Glutamatergic neuron (in vitro differentiated cells): ENCODE measurements at places on chromosomes 3 and 15. TPM values are rescaled to one million over a fixed set of nuclear protein-coding genes. Genes with fewer than 3 reads are reported as not detected.

DNA sequence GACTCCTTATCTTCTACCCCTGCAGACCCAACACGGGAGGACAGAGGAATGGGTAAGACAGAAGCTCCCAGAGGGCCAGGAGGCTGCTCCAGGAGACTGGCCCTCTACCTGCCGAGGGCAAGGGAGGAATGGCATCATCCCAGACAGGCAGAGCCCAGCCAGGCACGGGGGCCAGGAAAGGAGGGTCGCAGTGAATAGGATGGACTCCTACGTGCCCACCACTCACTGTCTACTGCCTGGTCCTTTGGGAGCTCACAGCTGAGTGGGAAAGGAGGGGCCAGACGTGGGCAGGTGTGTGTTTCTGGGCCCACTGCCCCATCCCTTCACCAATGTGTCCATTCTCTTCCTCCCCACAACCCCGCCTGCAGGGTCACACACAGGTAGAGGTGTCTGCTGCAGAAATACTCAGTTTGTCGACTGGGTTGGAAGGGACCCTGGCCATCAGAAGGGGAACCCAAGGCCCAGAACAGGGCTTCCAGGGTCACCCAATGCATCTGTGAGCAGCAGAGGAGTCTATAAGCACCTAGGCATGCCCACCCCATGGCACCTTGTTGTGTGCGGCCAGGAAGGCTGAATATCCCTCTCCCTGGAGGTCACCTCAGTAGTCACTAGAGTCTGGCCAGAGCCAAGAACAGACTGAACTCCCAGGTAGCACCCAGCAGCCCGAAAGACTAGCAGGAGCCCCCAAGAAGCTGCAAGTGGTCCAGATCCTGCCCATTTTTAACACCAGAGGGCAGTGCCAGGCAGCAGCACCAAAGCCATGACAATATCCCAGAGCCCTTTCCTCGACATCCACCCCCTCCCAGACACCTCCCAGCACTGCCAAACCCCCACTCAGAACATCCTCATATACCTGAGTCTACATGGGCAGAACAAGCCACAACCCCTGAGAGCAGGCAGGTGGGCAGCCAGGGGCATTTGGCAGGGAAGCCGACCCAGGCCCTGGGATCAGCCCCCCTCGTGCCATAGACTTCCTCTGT is 24.0 kb downstream of the TKT start:
- no peak overlapping the region for H3K4me3 ChIP-seq
- H3K4me1 ChIP-seq: peaks cover 6% of the 10 kb centered on the region
- no peak for DNase-seq
- H3K36me3 ChIP-seq: peaks cover 3% of the 10 kb centered on the region
- no peak overlapping the region for H3K27ac ChIP-seq

GRCh38 chr3:136819731-136820679 is 1.1 kb downstream of the SLC35G2 start:
- H3K4me3 ChIP-seq: peak overlapping the region; percentile 100
- peak; percentile 65 for DNase-seq
- peaks cover 6% of the 10 kb centered on the region for H3K27me3 ChIP-seq
- peak overlapping the region; percentile 100 for H3K27ac ChIP-seq
- H3K36me3 ChIP-seq: peaks cover 7% of the 10 kb centered on the region

DNA sequence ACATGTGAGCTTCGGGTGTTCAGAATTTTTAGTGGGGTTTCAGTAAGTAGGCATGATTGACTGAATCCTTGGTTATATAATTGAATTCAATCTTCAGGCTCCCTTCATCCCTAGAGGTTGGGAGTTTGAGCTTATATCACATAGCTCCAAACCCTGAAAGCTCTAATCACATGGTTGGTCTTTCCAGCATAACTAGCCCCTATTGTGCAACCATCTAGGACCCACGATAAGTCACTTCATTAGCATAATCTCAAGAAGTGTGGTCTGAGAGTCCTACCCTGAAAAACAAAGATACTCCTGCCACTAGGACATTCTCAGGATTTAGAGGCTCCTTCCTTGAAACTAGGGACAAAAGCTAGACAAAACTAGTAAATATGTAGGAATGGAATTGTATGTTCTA is 348.9 kb upstream of the CBLB start:
- H3K4me1 ChIP-seq: no peaks in the 10 kb centered on the region
- H3K36me3 ChIP-seq: peaks cover 30% of the 10 kb centered on the region
- no peak overlapping the region for H3K27ac ChIP-seq
- H3K27me3 ChIP-seq: peaks cover 3% of the 10 kb centered on the region

Gene TSC22D2
- 87.3 TPM for total RNA-seq

Gene AGBL1
- total RNA-seq: 0.76 TPM

Gene SPATA12
- total RNA-seq: not detected
